ENCODE measurements at places on chromosomes 4 and X.
A peak's percentile ranks its signal among the peaks of the same experiment; 100 is the strongest.

DNA sequence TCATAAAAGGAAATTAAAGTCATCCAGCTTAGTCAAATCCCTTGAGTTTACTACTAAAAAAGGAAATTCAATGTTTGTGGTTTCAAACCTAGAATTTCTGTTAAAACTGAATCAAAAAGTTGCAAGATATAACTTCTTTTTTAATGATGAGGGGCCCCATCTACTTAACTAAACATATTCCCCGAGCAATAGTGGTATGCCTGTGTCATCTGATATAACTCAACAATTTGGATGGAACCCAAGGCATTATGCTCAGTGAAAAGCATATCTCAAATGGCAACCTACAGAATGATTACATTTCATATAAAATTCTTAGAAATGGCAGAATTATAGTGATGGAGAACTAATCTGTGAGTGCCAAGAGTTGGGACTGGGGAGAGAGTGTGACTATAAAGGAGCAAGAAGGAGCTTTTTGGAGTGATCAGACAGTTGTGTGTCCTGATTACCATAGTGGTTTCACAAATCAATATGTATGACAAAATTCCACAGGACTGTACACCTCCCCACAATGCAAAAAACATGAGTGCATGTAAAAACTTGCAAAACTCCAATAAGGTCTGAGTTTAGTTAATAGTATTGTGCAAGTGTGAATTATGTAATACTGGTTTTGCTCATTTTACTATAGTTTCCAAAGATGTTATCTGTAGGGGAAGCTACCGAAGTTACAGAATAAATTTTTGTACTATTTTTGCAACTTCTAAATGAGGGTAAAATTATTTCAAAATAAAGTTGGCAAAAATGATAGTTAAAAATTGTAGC is 323.2 kb downstream of the ARHGAP24 start:
- no peak for DNase-seq

DNA sequence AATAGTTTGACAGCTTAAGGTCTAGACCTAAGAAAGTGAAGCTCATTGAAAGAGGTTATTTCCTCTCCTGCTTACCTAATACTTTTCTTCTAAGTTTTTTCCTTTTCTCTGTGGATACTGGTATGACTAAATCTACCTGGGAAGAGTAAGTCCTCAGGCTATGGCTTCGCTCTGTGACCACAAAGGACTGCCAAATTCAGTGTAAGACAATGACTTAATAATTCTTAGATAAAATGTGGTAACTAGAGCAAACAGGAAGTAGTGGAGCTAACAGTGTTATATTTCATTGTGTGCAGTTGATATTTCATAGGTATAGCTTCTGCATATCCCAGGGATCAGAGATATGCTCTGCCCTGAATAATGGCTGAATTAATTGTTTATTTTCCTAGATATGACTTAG is 418.9 kb downstream of the CCSER1 start:
- DNase-seq, result no peak

DNA sequence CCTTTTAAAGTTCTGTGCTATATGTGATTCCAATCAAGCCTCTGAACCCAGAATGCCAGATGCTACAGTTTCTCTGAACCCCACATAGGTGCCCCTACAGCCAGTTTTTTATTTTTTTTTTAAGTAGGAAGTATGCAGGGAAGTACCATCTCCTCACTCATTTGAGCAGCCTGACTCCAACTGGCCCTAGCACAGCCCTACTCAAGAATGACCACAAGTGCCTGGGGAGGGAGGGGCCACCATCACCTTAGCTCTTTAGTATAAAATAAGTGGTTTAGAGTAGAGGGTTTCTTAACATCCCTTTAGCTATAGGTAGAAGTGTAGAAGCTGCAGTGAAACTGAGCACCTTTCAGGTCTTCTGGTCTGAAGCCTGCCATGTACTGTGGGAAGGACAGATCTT is 14.4 kb downstream of the MSN start:
- DNase-seq, result no peak

GRCh38 chr4:25234390-25235370 is 847 bp downstream of the PI4K2B start:
- DNase-seq, result peak; percentile 47

DNA sequence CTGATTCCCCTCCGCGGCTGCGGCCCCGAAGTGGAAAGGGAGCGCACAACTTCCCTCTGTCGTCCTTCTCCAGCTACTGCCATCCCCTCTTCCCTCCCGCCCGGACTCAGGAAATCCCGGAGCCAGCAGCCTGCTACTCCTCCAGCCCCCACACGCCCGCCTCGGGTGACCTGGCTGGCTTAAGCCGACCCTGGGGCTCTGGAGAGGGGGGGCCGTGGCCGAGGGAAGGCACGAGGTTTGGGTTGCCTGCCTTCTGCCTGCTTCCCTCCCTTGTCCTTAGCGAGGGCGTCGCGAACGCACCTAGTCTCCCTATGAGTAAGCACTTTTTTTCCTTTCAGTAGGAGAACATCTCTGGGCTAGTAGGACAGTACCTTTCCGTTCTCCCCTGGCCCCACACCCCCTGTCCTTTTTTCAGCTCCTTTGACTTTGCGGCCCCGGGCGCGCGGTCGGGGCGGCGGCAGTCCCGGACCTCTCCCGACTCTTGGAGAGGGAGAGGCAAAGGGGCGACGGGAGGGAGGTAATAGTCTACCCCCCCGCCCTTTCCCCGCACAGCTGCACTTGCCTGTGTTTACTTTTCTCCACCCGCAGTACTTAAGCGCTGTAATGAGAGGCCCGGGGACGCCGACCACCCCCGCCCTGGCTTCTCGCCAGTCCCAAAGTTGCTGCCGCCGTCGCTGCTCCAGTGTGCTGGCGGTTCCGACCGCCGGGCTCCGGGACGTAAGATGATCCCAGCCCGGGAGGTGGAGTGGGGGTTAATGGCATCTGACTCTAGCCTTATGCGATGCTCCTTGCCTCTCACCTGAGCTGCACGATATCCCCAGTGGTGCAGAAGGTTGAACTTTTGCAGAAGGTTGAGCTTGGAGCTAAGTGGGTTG is 868 bp downstream of the PLS3 start:
- DNase-seq, result peak; percentile 15

- DNase-seq, result no peak
Measured at GRCh38 chr4:139972305-139972704, 181.7 kb downstream of the MAML3 start.

DNA sequence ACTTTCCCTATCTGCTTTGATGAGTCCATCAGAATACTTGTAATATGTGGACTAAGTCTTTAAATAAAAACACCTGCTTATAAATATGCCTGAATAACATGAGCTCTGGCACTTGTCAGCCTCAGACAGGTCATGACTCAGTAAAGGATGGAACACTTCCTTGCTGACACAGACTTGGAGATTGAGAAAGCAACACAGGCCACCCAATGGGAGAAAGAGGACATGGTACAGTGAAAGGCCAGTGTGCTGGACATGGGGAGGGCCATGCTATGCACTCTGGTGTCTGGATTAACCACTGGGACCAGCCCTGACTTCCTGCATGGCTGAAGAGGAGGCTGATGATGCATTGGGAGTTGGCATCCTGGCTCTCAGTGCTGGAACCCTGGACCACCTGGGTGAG is 149.5 kb downstream of the DHRSX start:
- DNase-seq, result no peak

- DNase-seq, result no peak
Measured at GRCh38 chr4:81564025-81564424, 92.3 kb upstream of the RASGEF1B start.

DNA sequence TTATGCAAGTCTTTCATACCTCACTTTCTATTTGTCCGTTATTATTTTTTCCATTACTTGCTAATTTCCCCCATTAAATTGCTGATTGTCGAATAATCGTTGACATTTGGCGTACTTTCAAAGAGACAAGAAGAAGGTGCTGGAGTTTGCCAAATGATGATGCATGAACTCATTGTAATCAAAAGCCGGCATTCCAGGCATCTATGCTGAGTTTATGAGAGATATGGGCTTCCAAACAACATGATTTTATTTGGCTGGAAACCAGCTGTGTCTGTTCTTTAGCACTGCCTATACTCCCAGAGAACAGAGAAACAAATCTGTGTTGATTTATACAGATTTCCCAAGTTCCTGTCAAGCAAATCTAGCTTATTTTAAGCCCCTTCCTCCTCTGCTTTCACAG is 80.8 kb upstream of the RPS6KA3 start:
- no peak for DNase-seq

- DNase-seq, result no peak
Measured at GRCh38 chr4:158004101-158004500, 168.7 kb downstream of the GASK1B start.

DNA sequence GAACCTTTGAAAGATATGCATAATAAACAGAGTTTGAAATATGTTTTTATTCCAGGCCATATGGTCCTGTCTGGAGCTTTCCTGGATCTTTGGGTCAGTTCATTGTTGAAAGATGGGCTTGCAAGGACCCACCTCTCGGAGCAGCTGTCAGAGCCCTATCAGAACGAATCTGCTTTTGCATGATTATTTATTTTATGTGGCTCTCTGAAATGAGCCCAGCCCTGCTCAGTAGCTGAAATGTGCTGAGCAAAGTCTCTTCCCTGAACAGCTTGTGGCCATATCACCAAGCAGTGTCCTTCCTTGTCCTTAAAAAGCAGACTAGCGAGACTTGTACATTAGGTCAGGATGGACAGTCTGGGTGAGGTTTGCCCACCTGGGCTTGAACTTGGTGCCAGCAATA is 110.8 kb downstream of the GBA3 start:
- DNase-seq, result no peak

GRCh38 chr4:173398220-173398619 is 696 bp downstream of the SCRG1 start:
- no peak for DNase-seq

GRCh38 chr4:101307899-101308298 is 39.4 kb downstream of the PPP3CA start:
- DNase-seq, result no peak

- DNase-seq, result no peak
Measured at GRCh38 chr4:86529436-86529835, 64.7 kb upstream of the PTPN13 start.

DNA sequence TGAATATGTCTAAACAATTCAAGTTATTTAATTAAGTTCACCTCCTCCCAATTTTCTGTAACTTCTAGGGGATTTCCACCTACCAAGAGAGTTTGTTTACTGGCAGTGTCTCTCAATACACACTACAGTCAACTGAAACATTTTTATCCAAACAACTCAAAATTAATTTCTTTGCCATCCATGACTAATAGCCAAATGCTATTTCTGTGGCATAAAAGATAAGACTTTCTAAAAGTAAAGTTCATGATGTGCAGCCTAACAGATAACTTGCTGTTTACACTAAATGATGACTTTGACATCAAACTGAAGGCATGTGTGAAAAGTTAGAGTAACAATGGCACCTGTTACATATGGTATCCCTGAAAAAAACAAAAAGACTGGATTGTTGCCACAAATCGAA is 7.3 kb downstream of the TAB3 start:
- no peak for DNase-seq

- peak; percentile 55 for DNase-seq
Measured at GRCh38 chrX:1242891-1243402, 25.7 kb upstream of the CSF2RA start.

DNA sequence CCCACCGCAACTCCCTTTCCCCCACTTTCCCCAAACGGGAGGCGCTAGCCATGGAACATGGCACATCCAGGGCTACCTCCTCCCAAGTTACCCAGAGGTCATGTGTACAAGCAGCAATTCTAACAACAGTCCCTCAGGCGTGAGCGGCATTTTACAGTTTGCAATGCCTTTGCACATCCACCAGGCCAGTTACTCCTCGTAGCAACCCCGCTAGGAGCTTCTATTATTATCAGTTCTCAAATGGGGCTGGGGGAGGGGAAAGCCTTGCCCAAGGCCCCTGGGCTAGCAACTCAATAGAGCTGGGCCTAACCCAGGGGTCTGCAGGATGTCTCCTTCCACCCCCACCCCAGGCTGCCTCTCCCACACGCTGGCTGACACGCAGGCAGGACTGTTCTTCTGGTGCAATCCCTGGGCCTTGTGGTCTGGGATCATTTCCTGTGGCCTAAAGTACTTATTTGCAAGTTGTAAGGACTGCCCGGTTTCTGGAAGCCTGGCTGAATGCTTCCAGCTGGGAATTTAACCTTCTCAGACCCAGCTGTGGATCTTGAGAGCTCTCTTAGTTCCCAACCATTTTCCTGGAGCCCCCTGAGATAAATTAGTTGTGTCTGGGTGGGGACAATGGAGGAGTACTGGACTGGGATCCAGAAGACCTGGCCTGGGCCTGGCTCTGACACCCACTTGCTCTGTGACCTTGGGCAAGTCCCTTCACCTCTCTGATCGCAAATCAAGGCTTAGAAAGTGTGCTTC is 27.7 kb downstream of the PJA1 start:
- DNase-seq, result no peak

GRCh38 chr4:167397586-167397985 is 163.3 kb upstream of the SPOCK3 start:
- no peak for DNase-seq

DNA sequence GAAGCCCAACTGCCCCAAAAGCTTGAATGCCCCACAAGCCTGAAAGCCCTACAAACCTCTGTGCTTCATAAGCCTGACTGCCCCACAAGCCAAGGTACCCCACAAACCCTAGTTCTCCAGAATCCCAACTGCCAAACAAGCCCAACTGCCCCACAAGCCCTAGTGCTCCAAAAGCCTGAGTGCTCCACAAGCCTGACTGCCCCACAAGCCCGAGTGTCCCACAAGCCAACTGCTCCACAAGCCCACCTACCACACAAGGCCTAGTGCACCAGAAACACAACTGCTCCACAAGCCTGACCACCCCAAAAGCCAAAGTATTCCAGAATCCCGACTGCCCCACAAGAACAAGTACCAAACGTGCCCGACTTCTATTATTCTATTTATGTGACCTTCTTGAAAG is 13.6 kb upstream of the HSFX3 start:
- DNase-seq, result no peak

DNA sequence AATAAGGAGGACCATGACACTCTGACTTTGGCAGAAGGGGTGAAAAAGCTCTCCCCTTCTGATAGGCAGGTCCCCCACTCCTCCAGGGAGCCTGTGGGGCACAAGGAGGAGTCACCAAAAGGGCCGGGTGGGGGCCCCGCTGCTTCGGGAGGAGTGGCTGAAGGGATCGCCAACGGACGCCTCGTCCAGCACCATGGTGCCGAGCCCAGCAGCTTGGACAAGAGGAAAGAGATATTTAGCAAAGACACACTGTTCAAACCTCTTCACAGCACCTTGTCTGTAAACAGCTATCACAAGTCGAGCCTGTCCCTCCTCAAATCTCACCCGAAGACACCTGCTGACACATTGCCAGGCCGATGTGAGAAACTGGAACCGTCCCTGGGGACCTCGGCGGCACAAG is 105.6 kb downstream of the STOX2 start:
- no peak for DNase-seq

DNA sequence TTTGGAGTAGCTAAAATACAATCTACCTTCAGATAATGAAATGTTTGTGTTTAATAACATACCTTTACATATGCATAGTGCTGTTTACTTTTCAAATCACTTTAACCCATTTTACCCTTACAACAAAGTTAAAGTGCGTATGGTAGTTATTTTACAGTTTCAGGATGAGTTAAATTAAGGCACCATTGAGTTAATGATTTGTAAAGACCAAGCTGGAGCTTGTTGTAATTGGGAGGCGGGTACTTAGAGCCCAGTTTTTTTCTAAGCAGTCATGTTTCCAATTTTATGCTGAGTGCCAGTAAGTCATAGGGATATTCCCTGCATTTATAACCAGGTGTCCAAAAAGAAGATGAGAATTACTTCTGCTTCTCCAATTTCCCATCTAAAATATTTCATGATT is 84.2 kb upstream of the NRK start:
- DNase-seq, result no peak

All from stimulated activated CD4-positive, alpha-beta T cell treated with anti-CD3 and anti-CD28 coated beads, Interleukin-15, amount 100 ng/mL, for 24 hours (primary cell).